ENCODE measurements at places on chromosomes 4 and X.

GRCh38 chrX:125742811-125743210, 423.1 kb downstream of the TEX13C start:
- no peak for DNase-seq

GRCh38 chrX:45667666-45668065, 467.0 kb upstream of the DIPK2B start:
- DNase-seq, result peak; percentile 22

- DNase-seq, result no peak
Measured at GRCh38 chrX:2283111-2283859, 217.5 kb downstream of the DHRSX start.

DNA sequence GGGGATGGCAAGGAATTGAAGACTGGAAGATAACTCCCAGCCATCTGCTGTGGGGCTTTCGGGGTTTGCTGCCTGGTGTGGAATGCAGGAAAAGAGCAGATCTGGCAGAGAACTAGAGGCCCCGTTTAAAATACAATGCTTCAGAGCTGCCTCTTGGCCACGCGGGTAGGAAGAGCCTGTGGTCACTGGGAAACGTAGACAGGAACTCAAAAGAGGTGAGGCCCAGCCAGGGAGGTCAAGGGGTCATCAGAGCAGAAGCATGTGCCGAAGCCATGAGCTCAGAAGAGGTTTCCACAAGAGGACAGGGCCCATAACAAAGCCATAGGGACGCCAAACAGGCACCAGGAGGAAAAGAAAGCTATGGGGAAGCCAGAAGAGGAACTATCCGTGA, 14.5 kb upstream of the STS start:
- DNase-seq, result no peak

DNA sequence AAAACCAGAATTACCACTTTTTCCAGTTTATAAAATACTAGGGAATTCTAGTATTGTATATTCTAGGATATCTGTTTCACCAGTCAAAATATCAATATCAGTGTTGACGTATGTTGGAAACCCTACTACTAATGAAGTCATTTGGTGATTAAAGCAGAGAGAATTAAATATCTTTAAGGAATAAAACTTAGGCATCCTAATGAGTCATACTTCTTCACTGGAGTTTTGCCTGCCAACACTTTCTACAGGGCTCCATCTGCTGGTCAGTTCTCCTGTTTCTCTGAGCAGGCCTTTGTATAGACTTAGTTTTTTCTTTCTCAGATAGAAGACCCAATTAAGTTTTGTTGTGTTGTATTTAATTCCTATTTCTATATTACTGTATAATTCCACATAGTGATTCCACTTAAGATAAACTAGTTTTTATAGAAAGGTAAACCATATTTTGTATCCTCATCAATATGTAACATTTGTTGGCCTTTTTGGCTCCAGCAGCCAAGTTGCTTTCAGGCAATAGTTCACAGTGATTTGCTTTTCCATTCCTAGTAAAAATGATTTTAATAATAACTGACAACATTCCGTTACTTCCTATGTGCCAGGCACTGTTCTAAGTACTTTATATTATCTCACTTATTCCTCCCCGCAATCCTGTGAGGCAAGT, 3.5 kb downstream of the AP1AR start:
- peak; percentile 80 for DNase-seq

DNA sequence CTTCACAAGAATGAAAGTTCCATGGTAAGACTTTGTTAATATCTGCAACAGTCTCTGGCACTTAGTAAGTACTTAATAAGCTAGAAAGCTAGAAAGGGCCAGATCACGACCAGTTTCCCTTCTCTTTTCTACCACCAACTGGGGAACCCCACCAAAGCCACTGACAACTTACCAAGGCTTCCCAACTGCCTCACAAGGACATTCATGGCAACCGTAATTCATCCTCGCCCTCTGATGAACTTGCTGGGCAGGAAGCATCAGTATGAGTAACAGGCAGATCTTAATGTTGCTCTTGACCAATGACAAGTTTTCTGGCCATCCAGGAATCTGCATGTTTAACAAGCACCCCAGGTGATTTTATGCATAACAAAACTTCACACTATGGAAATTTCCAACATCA, 23.2 kb upstream of the ZCCHC13 start:
- DNase-seq, result no peak
